Stimulated activated CD4-positive, alpha-beta T cell treated with anti-CD3 and anti-CD28 coated beads, Interleukin-12 subunit alpha, Interleukin-12 subunit beta, amount 100 ng/mL, for 48 hours (primary cell): ENCODE measurements at places on chromosomes 16 and 17.

DNA sequence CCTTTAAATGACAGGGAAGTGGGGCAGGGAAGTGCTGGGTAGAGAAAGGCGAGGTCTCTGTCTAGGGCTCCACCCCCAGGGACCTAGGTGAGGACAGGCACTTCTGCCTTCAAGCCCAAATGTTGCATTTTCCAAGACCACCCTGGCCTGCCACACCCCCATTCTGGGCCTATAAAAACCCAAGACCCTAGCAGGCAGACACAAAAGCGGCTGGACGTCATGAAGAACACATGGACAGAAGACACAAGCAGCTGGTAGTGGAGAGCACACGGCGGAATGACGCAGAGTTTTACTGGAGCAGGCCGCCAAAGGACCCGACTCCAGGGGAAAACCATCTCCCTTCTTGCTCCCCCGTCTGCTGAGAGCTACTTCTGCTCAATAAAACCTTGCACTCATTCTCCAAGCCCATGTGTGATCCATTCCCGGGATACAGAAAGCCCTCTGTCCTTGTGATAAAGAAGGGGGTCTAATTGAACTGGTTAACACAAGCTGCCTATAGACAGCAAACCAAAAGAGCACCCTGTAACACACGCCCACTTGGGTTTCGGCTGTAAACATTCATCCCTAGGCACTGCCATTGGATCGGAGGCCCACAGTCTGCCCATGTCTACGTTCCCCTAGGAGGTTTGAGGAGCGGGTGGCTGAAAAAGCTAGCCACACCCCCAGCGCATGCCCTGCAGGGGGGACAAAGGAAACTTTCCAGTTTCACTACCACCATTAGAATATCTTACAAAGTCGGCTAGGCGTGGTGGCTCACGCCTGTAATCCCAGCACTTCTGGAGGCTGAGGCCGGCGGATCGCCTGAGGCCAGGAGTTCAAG is 622.2 kb upstream of the SALL1 start:
- no peak for DNase-seq

- no peak for DNase-seq
These were observed at the start of gene KRT14 for GRCh38 chr17:41586863-41587495. Gene KRT14 (minus strand): TSS chr17:41586895. CDS start chr17:41586834, 61 bp downstream.

DNA sequence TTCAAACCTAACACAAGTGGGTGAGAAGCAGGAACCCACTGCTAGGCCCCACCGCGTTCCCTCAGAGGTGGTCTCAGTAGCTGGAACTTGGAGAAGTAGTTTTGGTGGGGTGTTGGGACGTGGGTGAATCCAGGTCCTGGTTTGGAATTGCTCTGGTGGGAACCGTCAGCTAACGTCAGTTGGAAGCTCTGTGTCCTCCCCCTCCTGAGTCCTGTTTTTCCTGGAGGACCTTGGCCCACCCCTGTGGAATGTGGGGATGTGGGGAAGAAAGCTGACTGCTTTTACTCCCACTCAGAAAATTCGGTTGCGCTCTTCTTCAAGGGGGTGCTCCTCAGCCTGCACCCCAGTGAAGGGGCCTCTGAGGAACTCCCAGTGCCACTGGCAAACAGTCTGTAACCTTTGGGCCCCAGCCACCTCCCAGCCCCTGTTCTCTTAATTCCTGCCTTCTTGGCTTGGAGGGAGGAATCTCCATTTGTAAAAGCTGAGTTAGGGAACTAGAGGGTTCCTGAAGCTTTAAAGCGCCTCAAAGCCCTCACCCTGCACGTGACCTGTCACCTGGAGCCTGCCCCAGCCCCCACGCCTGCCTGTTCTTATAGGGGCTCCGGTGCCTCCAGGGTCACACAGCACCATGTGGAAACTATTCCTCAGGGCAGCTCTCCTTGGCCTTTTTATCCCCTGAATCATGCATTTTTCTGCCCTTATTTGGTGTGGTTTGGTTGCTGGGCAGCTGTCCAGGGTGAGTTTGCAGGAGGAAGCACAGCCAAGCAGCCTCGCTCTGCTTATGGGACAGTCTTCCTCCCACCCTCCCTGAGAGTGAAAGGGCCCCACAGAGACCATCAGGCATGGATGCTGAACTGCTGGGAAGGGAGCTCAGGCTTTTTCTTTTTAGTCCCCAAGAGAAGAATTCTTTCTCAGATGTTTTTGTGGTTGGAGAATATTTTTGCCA is 16.2 kb upstream of the NAGLU start:
- no peak for DNase-seq

DNA sequence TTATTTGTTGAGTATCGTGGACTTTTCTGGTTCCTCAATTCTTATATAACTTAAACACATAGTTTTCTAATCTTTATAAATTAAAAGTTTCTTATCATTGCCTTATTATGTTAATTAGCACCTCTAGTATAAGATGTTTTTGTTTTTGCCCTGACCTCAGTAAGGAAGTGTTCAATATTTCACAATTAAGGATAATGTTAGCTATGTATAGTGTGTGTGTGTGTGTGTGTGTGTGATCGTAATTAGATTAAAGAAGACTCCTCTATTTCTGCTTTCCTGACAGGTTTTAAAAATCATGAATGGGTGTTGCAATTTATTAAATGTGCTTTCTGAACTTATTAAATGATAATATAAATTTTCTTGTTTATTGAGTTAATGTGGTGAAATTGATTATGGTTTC is 12.0 kb downstream of the IL21R start:
- DNase-seq = no peak

- no peak for DNase-seq
These were observed 49.3 kb downstream of the AKAP10 start for GRCh38 chr17:19928299-19928698.

DNA sequence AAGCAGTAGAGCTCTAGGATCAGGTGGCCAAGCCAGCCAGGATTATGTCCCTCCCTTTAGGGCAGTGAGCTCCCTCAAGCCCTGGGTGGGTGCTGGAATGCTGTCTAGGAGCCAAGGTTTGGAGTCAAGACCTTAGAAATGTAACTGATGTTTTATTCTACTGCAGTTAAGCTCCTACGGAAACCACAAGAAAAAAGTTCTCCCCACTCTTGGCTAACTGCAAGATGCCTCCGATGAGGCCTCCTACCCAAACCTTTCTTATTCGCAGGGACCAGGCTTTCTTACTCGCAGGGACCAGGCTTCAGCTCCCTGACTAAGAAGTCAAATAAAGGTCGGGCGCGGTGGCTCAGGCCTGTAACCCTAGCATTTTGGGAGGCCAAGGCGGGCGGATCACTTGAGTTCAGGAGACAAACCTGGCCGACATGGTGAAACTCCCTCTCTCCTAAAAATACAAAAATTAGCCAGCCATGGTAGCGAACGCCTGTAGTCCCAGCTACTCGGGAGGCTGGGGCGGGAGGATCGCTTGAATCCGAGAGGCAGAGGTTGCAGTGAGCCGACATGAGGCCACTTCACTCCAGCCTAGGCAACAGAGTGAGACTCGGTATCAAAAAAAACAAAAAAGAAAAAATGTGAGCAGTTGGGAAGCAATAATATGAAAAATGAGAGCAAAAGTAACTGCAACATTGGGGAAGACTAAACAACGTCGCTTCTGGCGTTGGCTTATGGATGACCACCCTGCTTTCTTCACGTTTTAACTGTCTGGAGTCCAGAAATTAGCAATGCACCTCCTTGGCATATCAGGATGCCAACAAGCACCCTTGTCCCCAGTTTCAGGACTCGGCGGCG is 31.7 kb upstream of the ARL4D start:
- no peak for DNase-seq
